ENCODE measurements at places on chromosomes 2 and 18.

- no peak for DNase-seq
Observed at GRCh38 chr2:174659069-174659900, 61.7 kb upstream of the WIPF1 start.

- DNase-seq = no peak
Observed at GRCh38 chr18:76098674-76099411, 396.2 kb downstream of the ZNF516 start.

GRCh38 chr18:63007231-63007630, 291.9 kb downstream of the PHLPP1 start:
- DNase-seq = no peak

GRCh38 chr2:100592226-100592625, 29.4 kb downstream of the PDCL3 start:
- DNase-seq = no peak

GRCh38 chr18:13563390-13563805, 163.0 kb downstream of the FAM210A start:
- no peak for DNase-seq

- DNase-seq = no peak
Observed at GRCh38 chr18:65704046-65704445, 46.8 kb upstream of the CDH7 start.

GRCh38 chr2:65345631-65346030, 86.8 kb downstream of the SPRED2 start:
- DNase-seq = no peak

GRCh38 chr2:204665207-204665606, 119.9 kb downstream of the PARD3B start:
- DNase-seq = no peak

- no peak for DNase-seq
Observed at GRCh38 chr2:142241016-142241415, 110.2 kb upstream of the LRP1B start.

GRCh38 chr2:180983468-180984242, 3.2 kb downstream of the UBE2E3 start:
- DNase-seq = peak; percentile 33

DNA sequence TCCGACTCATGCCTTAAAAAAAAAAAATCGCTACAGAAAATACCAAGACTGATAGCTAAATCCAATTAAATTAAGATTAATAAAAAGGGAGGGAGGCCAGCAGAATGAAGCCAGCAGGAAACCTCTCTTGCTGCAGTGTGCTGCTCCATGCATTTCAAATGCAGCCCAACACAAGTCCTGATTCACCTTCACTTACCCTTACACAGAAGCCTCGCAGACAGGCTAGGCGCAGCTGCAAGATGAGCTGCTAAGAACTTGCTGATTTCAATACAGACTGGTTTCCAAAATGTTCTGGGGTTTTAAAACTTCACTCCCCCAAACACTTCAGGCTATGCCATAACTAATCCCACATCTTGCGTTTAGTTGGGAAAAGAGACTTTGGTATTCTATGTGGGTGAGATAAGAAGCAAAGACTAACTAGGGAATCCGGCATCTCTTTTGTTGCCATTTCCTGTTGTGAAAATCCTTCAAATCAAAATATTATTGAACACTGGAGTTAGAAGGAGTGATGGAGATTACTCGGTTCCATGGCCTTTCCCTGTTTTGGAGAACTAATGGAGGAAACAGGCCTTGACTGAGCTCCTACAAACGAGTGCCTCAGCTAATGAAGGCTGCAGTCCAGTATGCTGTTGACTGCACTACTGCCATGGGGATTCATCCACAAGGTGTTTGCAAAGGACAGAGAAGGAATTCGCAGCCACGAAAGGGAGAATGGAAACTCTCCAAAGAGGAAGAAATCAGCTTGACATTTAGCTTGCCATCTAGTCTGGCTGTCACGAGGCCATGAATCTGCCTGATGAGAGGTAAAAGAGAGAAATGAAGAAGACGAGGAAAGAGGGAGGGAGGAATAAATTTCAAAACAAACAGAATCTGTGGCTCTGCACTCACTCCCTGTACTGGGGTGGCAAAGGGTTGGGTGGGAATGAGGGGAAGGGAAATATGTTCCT, 67.3 kb downstream of the CLHC1 start:
- DNase-seq = no peak

DNA sequence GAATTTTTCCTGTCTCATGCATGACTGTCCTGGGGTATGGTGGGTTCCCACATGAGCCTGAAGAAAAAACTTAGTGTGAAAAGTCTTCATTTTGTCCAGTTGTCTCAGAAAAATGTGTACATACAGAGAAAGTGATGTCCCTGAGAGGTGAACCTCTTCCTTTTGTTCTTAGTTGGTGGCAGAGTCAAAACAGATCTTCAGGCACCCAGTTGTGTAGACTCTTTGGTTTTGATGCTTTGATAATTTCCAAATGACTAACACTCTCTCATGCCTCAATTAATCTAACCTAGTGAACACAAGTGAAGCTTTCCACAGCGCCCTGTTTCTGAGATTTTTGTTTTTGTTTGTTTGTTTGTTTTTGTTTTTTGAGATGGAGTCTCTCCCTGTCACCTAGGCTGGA, 273.5 kb downstream of the PIK3C3 start:
- DNase-seq = no peak

Measured in SHP77 treated with DMSO at 0.1 percent for 48 hours (cell line).